Omental fat pad (tissue), 4 donors: ENCODE measurements at places on chromosomes 4 and X.

DNA sequence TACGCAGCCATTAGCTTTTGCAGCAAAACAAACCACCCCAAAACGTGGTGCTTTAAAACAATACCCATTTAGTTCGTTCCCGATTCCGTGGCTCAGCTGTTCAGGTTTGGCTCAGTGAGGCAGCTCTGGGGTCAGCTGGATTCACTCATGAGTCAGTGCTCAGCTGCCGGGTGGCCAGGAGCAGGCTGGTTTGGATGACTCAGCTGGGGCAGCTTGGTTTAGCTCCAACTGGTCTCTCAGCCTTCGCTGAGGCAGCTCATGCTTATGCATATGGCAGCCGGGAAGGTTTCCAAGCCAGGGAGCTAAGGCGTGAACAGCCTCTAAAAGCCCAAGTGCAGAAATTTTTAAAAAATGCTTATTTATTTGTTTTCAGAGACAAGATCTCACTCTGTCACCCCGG lies 13.3 kb upstream of the CD99 start:
- DNase-seq: no peak

GRCh38 chr4:110119337-110119736 lies 79.1 kb downstream of the ELOVL6 start:
- DNase-seq: no peak

DNA sequence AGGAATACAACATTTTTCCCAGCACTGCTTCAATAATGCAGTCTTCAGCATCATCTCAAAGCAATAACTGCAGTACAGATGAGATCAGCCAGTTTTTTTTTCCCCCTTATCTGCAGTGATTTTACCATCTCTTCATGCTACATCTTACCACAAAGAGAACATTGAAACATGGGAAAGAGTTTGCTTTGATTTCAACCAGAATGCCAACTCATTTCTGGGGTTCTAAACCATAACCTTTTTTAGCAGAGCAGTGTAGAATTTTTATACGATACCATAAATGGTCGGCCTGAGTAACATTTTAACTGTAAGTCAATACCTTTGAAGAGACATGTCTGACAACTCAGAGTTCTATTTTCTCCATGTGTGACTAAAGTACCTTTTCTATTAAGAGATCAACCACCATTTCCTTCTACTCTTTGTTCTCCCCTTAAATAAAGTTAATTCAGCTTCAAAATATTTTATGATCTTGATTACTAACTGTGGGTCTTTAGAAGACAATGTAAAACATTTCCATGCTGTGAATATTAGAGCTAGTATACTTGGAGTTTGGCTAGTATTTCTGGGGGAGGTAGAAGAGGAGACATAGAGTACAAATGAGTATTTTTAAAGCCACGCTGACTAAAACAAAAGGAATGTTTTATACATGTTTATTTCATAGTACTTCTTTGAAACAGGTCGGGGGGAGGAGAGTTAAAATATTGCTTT lies 69.1 kb downstream of the TET2 start:
- DNase-seq: no peak

DNA sequence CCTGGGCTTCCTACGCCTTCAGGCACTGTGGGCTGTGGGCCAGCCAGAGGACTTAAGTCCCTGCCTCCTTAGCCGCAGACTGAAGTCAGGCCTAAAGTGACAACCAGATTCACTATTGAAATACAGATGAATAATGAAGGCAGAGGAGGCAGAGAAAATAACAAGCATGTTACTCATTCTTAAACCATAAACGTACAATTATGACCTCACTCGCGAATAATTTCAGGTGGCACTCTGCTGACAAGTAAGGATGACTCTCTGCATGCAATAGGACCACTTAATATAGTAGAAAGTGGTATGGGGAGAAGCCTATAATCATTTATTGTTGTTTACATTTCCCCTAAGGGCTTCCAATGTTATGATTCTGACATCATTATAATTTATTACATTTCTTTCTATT lies 409.2 kb upstream of the FGF13 start:
- no peak for DNase-seq

- no peak for DNase-seq
Observed at GRCh38 chr4:57116245-57116644, 6.1 kb upstream of the IGFBP7 start.

GRCh38 chrX:136666088-136666487 lies 18.1 kb downstream of the CD40LG start:
- no peak for DNase-seq

GRCh38 chrX:97050392-97050791 lies 166.7 kb downstream of the RPA4 start:
- no peak for DNase-seq

- DNase-seq: no peak
Observed at GRCh38 chr4:86818211-86818610, 31.0 kb downstream of the SLC10A6 start.

GRCh38 chr4:151407466-151408379 lies 1.3 kb upstream of the FHIP1A start:
- no peak for DNase-seq
